Neural cell (in vitro differentiated cells): ENCODE measurements at places on chromosomes 4 and X. TPM values are rescaled to one million over a fixed set of nuclear protein-coding genes. Genes with fewer than 3 reads are reported as not detected.

Gene MAGEA4
- polyA plus RNA-seq, result not detected in 2 replicates

Gene EMCN
- 0.77 and 4.0 TPM in 2 replicates for polyA plus RNA-seq

Gene LUZP4
- not detected in 2 replicates for polyA plus RNA-seq

Gene TCEAL6
- polyA plus RNA-seq, result not detected in 2 replicates

Gene TLR1
- not detected in 2 replicates for polyA plus RNA-seq

Gene HNRNPDL
- polyA plus RNA-seq, result 1,069 and 1,146 TPM in 2 replicates

Gene EPHA5
- 3.6 and 4.3 TPM in 2 replicates for polyA plus RNA-seq

Gene USP26
- polyA plus RNA-seq, result not detected in 2 replicates

Gene ZNF674
- polyA plus RNA-seq, result 7.2 and 10.8 TPM in 2 replicates

Gene SUPT20HL1
- polyA plus RNA-seq, result not detected in 2 replicates

Gene SPANXA1
- polyA plus RNA-seq, result not detected in 2 replicates

Gene ARAF
- 9.9 and 25.0 TPM in 2 replicates for polyA plus RNA-seq

Gene TKTL2
- polyA plus RNA-seq, result 0.34 and 0.42 TPM in 2 replicates

Gene SLC10A3
- 2.7 and 6.0 TPM in 2 replicates for polyA plus RNA-seq

Gene DDX53
- not detected in 2 replicates for polyA plus RNA-seq

Gene SPINK2
- 1.4 TPM in 1 of 2 replicates, not detected in the other for polyA plus RNA-seq

Gene SEPTIN11
- polyA plus RNA-seq, result 61.3 and 110 TPM in 2 replicates

Gene ZMAT1
- 33.9 and 39.1 TPM in 2 replicates for polyA plus RNA-seq

Gene STARD8
- 0.06 and 0.09 TPM in 2 replicates for polyA plus RNA-seq

Gene PHOX2B
- polyA plus RNA-seq, result not detected in 2 replicates

Gene FGF5
- polyA plus RNA-seq, result 0.26 and 0.28 TPM in 2 replicates

Gene CXCL1
- polyA plus RNA-seq, result not detected in 2 replicates

Gene TCP11X2
- 0.12 TPM in 1 of 2 replicates, not detected in the other for polyA plus RNA-seq

Gene NEXMIF
- 12.6 and 12.8 TPM in 2 replicates for polyA plus RNA-seq

Gene MAGEC3
- polyA plus RNA-seq, result 2.3 and 3.6 TPM in 2 replicates

Gene ARHGAP36
- polyA plus RNA-seq, result 4.9 and 6.7 TPM in 2 replicates

Gene SUPT20HL2
- polyA plus RNA-seq, result not detected in 2 replicates

Gene GAGE12E
- not detected in 2 replicates for polyA plus RNA-seq

Gene GRK4
- 17.4 and 21.3 TPM in 2 replicates for polyA plus RNA-seq

Gene GJB1
- polyA plus RNA-seq, result 0.18 TPM in 1 of 2 replicates, not detected in the other

Gene TIMP1
- 2.0 and 3.9 TPM in 2 replicates for polyA plus RNA-seq

Gene CXCR3
- polyA plus RNA-seq, result not detected in 2 replicates

Gene TCEAL9
- polyA plus RNA-seq, result 84.5 and 102 TPM in 2 replicates

Gene ASMT
- 1.8 TPM in 1 of 2 replicates, not detected in the other for polyA plus RNA-seq

Gene MAGEA1
- polyA plus RNA-seq, result not detected in 2 replicates

Gene GATA1
- not detected in 2 replicates for polyA plus RNA-seq

Gene ATP5ME
- 156 and 276 TPM in 2 replicates for polyA plus RNA-seq

Gene REELD1
- not detected in 2 replicates for polyA plus RNA-seq

Gene NAP1L2
- polyA plus RNA-seq, result 54.4 and 62.9 TPM in 2 replicates

Gene EDA2R
- polyA plus RNA-seq, result 4.9 and 6.1 TPM in 2 replicates

Gene SASH3
- not detected in 2 replicates for polyA plus RNA-seq

Gene NKX1-1
- not detected in 2 replicates for polyA plus RNA-seq

Gene MAOB
- not detected in 2 replicates for polyA plus RNA-seq

Gene TRAPPC11
- polyA plus RNA-seq, result 78.1 and 83.1 TPM in 2 replicates

Gene CPXCR1
- polyA plus RNA-seq, result not detected in 2 replicates

Gene RTL5
- polyA plus RNA-seq, result 10.5 and 16.8 TPM in 2 replicates

Gene GAB1
- 2.4 and 5.6 TPM in 2 replicates for polyA plus RNA-seq

Gene GAGE12H
- not detected in 2 replicates for polyA plus RNA-seq

Gene RNF128
- 0.72 and 0.78 TPM in 2 replicates for polyA plus RNA-seq

Gene CPZ
- not detected in 2 replicates for polyA plus RNA-seq

Gene SSX2B
- not detected in 2 replicates for polyA plus RNA-seq

Gene SCD5
- polyA plus RNA-seq, result 212 and 226 TPM in 2 replicates

Gene VCX
- polyA plus RNA-seq, result not detected in 2 replicates

Gene NSUN7
- 0.51 and 3.8 TPM in 2 replicates for polyA plus RNA-seq

Gene ARL9
- 0.11 and 0.22 TPM in 2 replicates for polyA plus RNA-seq

Gene FAT1
- 18.0 and 19.8 TPM in 2 replicates for polyA plus RNA-seq

Gene CT45A2
- polyA plus RNA-seq, result not detected in 2 replicates

Gene ETDB
- not detected in 2 replicates for polyA plus RNA-seq
